Kidney epithelial cell (primary cell): ENCODE measurements at places on chromosomes 3 and 15. TPM values are rescaled to one million over a fixed set of nuclear protein-coding genes. Genes with fewer than 3 reads are reported as not detected.

DNA sequence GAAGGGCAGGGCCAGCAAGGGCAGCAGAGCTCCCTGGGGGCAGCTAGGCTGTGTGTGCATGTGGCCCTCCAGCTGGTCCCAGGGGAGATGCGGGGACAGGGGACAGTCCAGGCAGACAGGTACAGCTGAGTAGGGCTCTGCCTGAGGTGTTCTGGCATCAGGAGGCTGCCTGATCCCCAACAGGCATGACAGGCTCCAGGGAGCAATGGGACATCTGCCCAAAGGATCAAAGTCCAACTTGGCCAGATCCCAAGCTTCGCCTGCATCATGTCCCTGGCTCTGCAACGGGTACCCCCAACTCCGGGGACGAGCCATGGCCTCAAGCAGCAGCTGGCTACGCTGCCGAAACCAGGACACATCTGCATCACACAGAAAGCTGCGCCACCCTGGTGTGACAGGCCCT is 21.8 kb downstream of the ATRIP start:
- DNase-seq, result no peak

DNA sequence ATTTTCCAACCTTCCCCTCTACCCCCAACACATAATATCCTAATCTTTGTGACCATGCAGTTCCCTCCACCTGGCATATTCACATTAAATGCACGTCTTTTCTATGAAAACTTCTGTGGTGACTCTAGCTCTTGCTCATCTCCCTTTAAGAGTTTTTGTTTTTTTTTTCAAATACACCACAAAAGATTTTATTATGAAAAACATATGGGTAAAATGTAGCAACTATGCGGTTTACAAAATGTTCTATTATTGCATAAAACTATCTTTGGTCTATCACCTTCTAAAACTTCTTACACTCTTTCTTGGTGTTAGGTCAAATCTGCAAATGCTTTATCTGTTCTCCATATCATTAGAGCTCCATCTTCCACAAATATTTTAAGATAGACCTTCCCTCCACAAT is 38.6 kb upstream of the ADGRG7 start:
- DNase-seq, result no peak

Gene ARL6IP5
- total RNA-seq, result 74.5 and 86.6 TPM in 2 replicates

Gene TEX264
- 75.7 and 78.1 TPM in 2 replicates for total RNA-seq

Gene FAM3D
- total RNA-seq, result not detected in 2 replicates
